GM10248 (cell line): ENCODE measurements at places on chromosomes 4 and X.

DNA sequence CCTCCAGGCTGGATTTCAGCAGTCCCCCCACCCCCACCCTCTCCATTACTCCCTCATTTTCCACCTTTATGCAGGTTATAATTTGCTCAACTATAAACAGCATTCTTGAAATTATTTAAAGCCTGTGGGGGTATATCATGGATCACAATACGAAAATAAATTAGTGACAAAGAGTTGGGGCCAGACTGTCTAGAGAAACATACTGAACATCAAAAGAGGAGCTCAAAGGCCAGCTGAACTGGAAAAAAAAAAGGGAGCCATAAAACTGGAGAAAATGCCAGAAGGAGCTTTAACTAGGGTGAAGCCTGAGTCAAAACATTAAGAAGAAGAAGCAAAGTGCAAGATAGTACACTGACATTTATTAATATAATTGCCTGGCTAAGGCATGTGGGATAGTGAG, 137.8 kb downstream of the ANTXR2 start:
- DNase-seq: no peak

GRCh38 chrX:49037883-49038475, 5.2 kb downstream of the TFE3 start:
- no peak for DNase-seq

DNA sequence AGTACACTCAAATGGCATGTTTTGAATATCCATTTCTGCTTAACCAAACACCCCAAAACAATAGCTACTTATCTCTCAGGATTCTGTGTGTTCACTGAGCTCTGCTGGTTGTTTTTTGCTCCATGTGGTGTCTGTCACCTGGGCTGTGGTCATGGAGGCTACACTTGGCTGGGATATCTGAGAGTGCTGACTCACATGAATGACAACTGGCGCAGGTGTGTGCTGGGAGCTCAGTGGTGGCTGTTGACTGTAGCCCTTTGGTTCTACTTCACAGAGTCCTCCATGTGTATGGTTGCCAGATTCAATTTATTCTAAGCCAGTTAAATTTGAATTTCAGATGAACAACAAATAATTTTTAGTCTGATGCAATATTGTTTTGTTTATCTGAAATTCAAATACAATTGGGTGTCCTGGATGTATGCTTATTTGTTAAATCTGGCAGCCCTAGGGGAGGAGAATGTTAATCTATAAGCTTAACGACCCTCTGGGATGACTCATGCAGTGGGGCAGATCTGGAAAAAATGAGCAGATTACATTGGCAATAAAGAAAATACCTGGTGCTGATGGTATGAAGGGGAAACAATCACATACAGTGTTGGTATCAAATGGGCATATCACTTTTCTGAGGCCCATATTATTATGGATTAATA, 28.2 kb upstream of the TCEAL4 start:
- DNase-seq: no peak

DNA sequence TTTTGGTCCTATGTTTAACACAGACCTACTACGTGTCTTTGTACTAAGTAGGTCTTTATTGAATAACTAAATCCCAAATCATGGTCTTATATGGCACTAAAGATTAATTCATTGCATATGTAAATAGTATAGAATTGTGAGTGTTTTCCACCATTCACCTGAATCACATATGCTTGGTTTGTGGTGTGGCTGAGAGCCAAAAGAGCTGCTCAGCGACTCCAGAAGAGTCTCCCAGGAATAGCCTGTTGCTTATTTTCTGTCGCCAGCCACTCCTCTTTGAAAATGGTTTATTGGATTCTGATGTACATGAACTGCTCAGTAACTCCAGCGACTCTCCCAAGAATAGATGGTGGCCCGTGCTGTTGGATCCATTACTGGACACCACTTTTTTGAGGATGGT, 184.5 kb downstream of the CLCN4 start:
- DNase-seq: no peak

DNA sequence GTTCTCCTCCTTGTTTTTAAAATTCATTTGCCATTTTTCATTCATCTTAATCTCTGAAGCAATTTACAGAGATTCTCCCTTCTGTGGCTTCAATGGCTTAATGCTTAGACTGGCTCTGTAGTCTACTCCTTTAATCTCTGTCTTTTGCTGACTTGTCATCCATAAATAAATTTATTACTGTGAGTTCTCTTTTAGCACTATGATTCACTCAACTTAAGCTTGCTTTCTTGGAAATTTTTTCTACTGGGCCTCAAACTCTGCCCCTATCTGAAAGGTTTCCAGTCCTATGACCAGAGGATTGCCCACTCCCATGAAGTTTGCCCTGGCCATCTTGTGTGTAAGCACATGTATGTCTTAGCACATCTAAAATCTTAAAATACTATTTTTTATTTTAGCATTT, 251.1 kb downstream of the DCLK2 start:
- no peak for DNase-seq

GRCh38 chr4:133600008-133600407, 450.9 kb downstream of the PCDH10 start:
- no peak for DNase-seq

DNA sequence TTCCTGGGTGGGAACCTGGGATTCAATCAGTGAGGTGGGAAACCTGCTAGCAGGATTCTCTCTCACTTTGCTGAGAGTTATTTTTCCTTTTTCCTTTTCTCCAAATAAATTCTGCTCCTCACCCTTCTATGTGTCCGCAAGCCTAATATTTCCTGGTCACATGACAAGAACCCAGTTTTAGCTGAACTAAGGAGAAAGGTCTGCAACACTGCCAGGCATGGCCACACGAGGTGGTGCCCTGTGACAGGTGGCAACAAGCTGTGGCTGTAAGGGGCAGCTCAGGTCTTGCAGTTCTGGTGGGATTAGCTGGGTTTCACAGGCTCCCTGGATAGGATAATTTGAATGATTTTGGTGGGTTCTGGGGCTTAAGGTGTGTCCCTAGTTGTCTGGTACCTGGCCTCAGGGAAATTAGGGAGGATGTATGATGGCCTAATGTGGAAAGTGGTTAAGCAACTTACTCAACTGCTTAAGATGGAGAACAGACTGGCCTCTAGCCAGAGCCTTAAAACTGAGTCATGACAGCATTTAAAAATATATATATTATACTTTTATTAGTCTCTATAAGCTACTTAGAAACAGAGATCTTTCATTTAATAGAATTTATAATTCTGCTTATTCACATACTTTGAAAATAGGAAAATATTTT, 215.0 kb downstream of the IL15 start:
- DNase-seq: no peak

DNA sequence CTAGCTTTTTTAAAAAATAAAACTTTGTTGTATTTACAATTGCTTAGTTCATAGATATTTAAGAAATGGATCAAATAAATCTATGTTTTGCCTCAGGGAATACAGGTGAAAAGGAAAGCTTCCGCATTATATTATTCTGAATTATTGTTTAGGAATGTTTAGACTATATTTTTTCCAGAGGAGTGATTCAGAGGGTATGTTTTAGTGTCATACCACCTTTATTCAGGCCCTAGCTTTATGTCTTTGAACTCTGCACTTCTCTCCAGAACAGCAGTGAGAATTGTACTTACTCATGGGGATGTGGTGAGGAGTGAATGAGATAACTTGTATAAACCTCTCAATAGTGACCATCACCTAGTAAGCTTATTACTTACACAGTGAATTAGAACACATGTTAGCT, 14.0 kb downstream of the SLIT2 start:
- no peak for DNase-seq

DNA sequence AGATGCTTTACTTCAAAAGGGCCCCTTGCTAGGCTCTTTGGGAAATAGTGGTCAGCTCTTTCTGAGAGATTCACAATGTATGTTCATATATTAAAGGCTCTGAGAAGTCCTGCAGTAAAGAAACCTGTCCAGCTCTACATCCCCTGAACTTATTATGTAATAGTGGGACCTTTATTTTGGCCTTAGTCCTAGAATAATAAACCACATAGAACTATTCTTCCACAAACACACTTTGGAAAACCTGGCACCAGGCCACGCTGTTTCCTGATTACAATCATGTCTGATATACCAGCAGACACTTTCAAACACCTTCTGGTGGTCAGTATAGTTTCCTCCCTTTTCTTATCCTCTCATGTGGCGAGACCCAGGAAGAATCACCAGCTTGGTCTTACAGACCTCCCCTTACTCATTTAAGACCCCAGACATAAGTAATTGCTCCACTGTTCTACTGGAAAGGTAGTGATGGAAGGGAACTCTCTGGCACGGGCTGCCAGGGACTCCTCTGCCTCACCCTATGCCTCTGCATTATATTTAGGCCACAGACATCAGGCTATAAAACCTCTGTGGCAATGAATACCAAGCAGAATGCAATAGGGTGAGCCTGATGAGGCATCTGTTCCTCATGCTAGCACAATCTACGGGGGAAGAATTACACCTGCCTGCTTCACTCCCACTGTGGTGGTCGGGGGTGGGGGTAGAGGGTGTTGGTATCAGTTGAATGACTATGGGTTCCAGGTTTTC, 5.7 kb upstream of the PPEF1 start:
- no peak for DNase-seq

GRCh38 chr4:3044870-3045819, 29.2 kb downstream of the HTT-AS start:
- no peak for DNase-seq

DNA sequence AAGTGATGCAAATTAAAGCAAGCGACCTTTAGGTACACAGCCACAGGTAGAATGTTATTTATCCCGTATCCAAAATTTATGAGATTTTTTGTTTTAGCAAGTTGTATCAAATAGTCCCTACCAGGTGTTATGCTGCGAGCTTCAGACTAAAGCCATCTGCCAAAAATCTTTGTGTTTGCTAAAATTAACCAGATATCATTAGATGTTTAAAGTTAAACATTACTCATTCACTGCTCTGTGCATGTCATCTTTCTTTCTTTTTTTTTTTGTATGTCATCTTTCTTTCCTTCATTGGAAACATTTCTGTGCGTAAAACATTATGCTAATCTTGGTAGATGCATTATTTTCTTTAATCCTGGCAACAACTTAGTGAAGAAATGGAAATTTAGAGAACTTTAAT, 173.1 kb downstream of the FHIP1A start:
- DNase-seq: no peak

DNA sequence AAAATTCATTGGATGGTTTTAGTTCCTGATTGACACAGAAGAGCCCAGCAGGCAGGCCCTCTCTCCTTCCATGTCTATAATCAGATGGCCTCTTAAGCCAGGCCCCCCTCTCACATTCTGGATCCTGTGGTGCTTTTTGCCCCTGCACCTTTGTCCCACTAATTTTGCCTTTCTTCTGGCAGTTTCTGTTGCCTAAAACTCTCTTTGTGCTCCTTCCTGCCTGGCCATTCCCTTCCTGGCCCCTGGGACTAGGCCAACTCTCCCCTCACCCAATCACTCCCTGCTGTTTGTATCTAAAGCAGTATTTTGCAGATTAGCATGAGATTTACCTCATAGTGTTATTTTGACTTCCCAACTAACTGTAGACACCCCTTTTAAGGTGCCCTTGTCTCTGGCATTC, 42.7 kb upstream of the DDX3X start:
- DNase-seq: no peak

GRCh38 chr4:87044511-87045233, 109.9 kb downstream of the AFF1 start:
- DNase-seq: no peak

GRCh38 chr4:170729236-170729635, 639.5 kb upstream of the AADAT start:
- no peak for DNase-seq

GRCh38 chrX:29555465-29556091, 659.8 kb upstream of the MAGEB2 start:
- peak; percentile 48 for DNase-seq

GRCh38 chrX:109774706-109775105, 41.6 kb upstream of the ACSL4 start:
- peak; percentile 59 for DNase-seq

DNA sequence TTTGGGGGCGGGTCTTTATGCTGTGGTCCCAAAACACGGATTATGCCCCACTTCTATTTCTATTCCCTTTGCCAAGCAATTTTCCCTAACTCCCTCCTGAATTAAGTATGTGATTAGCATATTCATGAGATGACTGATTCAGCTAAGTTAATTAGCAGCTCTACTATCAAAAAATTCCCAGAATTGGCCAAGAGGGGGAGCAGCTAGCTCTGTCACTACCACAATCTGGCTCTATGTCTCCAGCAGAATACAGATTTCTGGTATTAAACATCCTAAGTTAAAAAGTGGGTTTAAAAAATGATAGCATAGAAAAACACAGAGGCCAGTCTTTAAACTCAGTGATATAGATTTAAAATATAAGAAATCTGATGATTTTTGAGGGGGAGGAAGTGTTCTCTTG, 80.3 kb downstream of the GPC4 start:
- no peak for DNase-seq

DNA sequence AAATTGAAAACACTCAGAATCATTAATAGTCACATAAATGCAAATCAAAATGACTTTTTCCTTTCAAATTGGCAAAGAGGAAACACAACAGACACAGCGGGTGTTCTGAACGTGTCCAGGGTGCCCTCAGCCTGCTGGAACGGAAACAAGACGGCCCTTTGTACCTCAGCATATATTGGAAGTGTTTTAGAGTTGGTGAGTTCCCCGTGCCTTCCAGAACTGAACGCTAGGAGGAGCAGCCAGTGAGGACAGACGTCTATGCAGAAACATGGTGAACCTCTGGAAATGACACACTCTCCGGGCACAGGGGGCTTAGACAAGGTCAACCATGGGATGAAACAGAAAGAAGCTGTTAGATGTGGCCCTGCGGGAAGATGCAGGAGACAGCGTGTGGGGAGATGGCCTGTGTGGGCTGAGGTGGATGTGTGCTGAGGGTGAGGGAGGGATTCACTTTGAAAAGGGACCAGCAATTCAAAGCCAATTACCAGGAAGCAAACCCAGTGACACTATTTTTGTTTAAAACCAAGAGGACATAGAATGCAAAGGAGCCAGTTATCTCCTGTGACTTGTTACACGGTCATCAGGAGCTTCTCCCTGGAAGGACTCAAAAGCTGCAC, 40.4 kb downstream of the RNF212 start:
- peak; percentile 64 for DNase-seq

- no peak for DNase-seq
Observed at GRCh38 chrX:115357326-115358120, 68.0 kb downstream of the LUZP4 start.
